Caco-2 (cell line): ENCODE measurements at places on chromosomes 1 and 21. TPM values are rescaled to one million over a fixed set of nuclear protein-coding genes. Genes with fewer than 3 reads are reported as not detected.

COL11A1 gene
- not detected in 2 replicates for total RNA-seq

ADGRL4 gene
- total RNA-seq = not detected in 2 replicates

RGS2 gene
- total RNA-seq = 5.1 and 5.9 TPM in 2 replicates

SPRR2B gene
- total RNA-seq = not detected in 2 replicates

FCGR3B gene
- not detected in 2 replicates for total RNA-seq

HSD3B2 gene
- not detected in 2 replicates for total RNA-seq

PRAMEF26 gene
- not detected in 2 replicates for total RNA-seq

LMOD1 gene
- 0.11 TPM in 1 of 2 replicates, not detected in the other for total RNA-seq

ITSN1 gene
- total RNA-seq = 88.5 and 98.4 TPM in 2 replicates

OR10Z1 gene
- total RNA-seq = not detected in 2 replicates

IL20 gene
- not detected in 2 replicates for total RNA-seq

NBPF6 gene
- 0.57 and 0.84 TPM in 2 replicates for total RNA-seq

GRCh38 chr1:188043536-188044245 lies 1214.9 kb downstream of the PLA2G4A start:
- DNase-seq = no peak
- H3K4me3 ChIP-seq = no peak overlapping the region
- H3K27ac ChIP-seq = no peak overlapping the region
- no peaks in the 10 kb centered on the region for H3K4me1 ChIP-seq
- H3K27me3 ChIP-seq = no peaks in the 10 kb centered on the region
- H3K36me3 ChIP-seq = no peaks in the 10 kb centered on the region

DNA sequence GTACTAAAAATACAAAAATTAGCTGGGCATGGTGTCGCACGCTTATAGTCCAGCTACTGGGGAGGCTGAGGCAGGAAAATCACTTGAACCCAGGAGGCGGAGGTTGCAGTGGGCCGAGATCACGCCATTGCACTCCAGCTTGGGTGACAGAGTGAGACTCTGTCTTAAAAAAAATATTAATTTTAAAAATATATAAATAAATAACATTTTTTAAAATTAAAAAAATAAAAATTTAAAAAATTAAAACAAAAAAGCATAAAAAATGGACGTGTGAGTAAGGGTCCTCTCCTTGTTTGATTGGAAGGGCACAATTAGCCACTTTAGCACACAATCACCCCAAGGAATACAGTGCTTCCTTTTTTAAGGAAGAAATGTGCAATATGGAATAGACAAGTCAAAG lies 18.6 kb downstream of the EBNA1BP2 start:
- no peaks in the 10 kb centered on the region for H3K4me1 ChIP-seq
- no peak overlapping the region for H3K27ac ChIP-seq
- H3K4me3 ChIP-seq = no peak overlapping the region
- no peaks in the 10 kb centered on the region for H3K36me3 ChIP-seq
- DNase-seq = no peak

GRCh38 chr1:43653339-43653738 lies 3.4 kb downstream of the KDM4A start:
- no peak for DNase-seq
- peaks cover 5% of the 10 kb centered on the region for H3K36me3 ChIP-seq
- H3K4me3 ChIP-seq = no peak overlapping the region
- no peak overlapping the region for H3K27ac ChIP-seq
- H3K4me1 ChIP-seq = no peaks in the 10 kb centered on the region

DNA sequence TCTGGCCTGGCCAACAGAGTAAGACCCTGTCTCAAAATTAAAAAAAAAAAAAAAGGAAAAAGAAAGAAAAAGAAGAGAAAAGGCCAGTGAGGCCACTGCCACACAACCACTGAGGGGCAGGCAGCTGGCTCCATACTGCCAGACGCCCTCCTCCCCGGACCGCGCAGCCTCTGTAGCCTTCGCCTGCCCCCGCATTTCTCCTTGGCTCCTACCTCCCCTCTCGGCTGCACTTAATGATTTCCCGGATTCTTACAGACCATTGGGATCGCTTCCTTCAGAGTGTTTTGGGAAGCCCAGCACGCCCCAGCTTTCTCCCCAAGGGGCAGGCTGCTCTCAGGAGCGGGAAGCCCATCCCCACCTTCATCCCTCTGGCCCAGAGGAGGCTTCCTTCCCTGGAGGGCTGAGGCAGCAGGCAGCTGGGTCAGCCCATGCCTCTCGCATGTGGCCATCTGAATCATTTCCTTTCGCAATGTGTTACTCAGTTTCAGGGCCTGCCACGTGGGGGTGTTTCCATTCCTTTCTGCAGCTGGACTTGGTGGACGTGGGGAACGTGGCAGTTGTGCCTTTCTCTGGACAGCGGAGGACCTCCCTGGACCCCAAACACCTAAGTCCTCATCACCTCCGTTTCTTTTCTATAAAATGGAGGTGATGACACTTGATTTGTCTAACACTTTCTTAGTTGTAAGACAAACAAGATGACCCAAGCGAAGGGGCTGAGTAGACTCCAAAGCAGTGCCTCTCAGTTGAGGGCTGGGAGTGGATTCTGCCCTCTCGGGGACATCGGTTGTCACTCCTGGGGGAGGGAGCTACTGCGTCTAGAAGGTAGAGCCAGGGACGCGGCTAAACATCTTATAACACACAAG lies 2.3 kb downstream of the SLC2A5 start:
- DNase-seq = no peak
- H3K4me3 ChIP-seq = no peak overlapping the region
- no peak overlapping the region for H3K27ac ChIP-seq
- 0 out of 2 replicates have a peak, but pooled peaks cover 4% of the 10 kb centered on the region for H3K4me1 ChIP-seq

DNA sequence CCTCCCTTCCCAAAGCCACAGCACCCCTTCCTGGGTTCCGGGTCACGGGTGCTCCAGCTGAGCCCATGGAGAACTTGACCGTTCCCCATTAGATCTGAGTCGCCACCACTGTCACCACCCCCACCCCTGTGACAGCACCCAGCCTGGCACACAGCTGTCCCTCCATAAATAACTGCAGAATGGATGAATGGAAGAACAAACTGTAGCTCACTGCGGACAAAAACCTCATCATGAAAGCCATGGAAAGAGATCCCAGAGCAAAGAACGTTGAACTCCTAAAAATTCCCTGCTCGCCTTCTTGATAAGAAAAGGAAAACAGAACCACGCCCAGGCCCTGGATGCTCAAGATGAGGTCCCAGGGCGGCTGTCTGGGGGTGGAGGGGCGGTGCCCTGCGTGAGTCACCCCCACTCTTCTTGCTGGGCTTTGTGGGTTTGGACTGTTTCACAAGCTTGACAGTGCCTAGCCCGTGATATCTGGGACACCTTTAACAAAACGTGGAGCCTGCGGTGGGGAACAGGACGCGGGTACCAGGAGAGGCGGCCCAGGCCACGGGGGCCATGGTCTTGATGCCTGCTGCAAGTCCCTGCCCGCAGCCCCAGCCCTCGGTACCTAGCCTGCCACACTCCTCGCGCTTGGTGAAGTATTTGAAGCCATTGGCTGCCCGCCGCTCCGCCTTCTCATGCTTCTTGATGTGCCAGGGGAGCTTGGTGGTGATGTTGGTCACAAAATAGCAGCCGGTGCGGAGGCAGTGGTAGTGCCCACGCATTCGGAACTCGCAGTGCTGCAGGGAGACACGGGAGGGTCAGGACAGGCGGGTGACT lies 151.9 kb downstream of the CASZ1 start:
- no peaks in the 10 kb centered on the region for H3K4me1 ChIP-seq
- no peak overlapping the region for H3K27ac ChIP-seq
- no peaks in the 10 kb centered on the region for H3K27me3 ChIP-seq
- no peak for DNase-seq
- H3K4me3 ChIP-seq = no peak overlapping the region
- H3K36me3 ChIP-seq = no peaks in the 10 kb centered on the region

GRCh38 chr1:160657250-160657781 lies 10.5 kb upstream of the SLAMF1 start:
- no peaks in the 10 kb centered on the region for H3K36me3 ChIP-seq
- no peak overlapping the region for H3K4me3 ChIP-seq
- peaks cover 44% of the 10 kb centered on the region for H3K4me1 ChIP-seq
- no peak overlapping the region for H3K27ac ChIP-seq
- no peaks in the 10 kb centered on the region for H3K27me3 ChIP-seq

GRCh38 chr1:227897704-227898438 lies 49.9 kb downstream of the WNT9A start:
- H3K4me3 ChIP-seq = no peak overlapping the region
- no peaks in the 10 kb centered on the region for H3K36me3 ChIP-seq
- no peak overlapping the region for H3K27ac ChIP-seq
- DNase-seq = no peak
- H3K4me1 ChIP-seq = peaks cover 31% of the 10 kb centered on the region

- DNase-seq = no peak
- H3K4me3 ChIP-seq = no peak overlapping the region
- H3K4me1 ChIP-seq = no peaks in the 10 kb centered on the region
- H3K27ac ChIP-seq = no peak overlapping the region
- no peaks in the 10 kb centered on the region for H3K27me3 ChIP-seq
- H3K36me3 ChIP-seq = no peaks in the 10 kb centered on the region; the same call in 1 of the 2 replicates
Observed at GRCh38 chr1:35509558-35509957, 47.6 kb downstream of the KIAA0319L start.

DNA sequence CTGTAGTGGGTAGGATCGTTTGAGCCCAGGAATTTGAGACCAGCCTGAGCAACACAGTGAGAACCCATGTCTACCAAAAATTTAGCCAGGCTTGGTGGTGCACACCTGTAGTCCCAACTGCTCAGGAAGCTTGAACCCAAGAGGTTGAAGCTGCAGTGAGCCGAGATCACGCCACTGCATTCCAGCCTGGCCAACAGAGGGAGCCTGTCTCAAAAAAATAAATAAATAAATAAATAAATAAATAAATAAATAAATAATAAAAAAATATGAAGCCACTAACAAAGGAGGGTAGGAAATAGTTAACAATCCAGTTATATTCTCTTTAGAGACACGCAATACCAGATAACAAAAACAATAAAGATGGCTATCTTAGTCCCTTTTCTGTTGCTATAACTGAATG lies 11.9 kb upstream of the CBR3 start:
- H3K27ac ChIP-seq = no peak overlapping the region
- no peaks in the 10 kb centered on the region for H3K27me3 ChIP-seq
- no peaks in the 10 kb centered on the region for H3K4me1 ChIP-seq
- no peaks in the 10 kb centered on the region for H3K36me3 ChIP-seq
- no peak overlapping the region for H3K4me3 ChIP-seq

- DNase-seq = no peak
- no peak overlapping the region for H3K27ac ChIP-seq
- no peaks in the 10 kb centered on the region for H3K36me3 ChIP-seq
- no peaks in the 10 kb centered on the region for H3K27me3 ChIP-seq
- no peaks in the 10 kb centered on the region for H3K4me1 ChIP-seq
Observed at GRCh38 chr1:71464016-71464415, 383.2 kb upstream of the ZRANB2 start.

DNA sequence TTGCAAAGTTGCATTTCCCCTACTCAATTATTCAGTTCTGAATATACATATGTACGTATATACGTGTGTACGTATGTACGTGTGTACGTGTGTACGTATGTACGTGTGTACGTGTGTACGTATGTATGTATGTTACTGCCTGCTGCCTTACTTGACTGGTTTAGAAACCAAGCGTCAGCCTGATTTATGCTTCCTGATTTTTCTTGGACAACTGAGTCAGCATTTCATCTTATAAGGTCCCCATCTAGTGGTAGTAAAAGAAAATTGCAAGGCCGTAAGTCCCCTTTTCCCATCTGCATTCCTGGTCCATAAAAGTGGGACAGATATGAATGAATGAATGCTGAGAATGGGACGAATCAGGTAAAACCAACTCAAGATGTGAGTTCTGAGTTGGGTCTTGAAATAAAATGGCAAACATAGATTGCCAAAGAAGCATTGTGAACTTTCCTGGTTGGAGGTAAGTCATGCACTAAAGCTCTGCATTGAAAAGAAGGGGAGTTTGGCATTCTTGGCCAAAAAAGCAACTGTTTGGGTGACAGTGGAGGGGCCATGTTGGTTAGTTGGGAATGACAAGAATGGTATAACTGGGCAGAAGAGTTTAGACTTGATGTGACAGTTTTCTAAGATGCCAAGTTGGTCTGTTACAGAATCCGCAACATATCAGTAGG lies 76.4 kb upstream of the DNAH14 start:
- no peak overlapping the region for H3K27ac ChIP-seq
- no peak overlapping the region for H3K4me3 ChIP-seq
- no peaks in the 10 kb centered on the region for H3K36me3 ChIP-seq
- no peaks in the 10 kb centered on the region for H3K27me3 ChIP-seq
- no peak for DNase-seq

- H3K4me1 ChIP-seq = peaks cover 6% of the 10 kb centered on the region; the same call in 1 of the 2 replicates
- H3K27me3 ChIP-seq = no peaks in the 10 kb centered on the region
- DNase-seq = no peak
Observed at GRCh38 chr1:167605576-167605975, 24.5 kb upstream of the RCSD1 start.

DNA sequence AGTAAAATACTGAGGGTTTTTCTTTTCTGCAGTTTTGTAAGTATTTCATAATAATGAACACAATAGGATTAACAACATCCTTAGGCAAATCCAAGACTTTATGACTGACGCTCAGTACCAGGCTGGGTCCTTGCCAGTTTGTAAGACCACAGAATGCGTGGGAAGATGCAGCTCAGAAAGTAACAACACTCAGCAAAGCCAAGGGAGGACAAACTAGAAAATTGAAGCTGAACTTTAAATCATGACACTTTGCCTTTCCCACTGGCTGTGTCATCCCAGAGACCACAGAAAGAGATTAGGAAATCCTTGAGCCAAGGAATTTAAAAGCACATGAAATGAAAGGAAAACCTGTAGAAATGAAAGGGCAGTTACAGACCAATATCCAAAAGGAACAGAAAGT lies 426.3 kb upstream of the CHRM3 start:
- no peaks in the 10 kb centered on the region for H3K4me1 ChIP-seq
- H3K27ac ChIP-seq = no peak overlapping the region
- no peak overlapping the region for H3K4me3 ChIP-seq
- no peaks in the 10 kb centered on the region for H3K27me3 ChIP-seq
- no peaks in the 10 kb centered on the region for H3K36me3 ChIP-seq
- no peak for DNase-seq

- H3K4me3 ChIP-seq = no peak overlapping the region
- no peaks in the 10 kb centered on the region for H3K27me3 ChIP-seq
- DNase-seq = no peak
- H3K36me3 ChIP-seq = no peaks in the 10 kb centered on the region
- H3K4me1 ChIP-seq = no peaks in the 10 kb centered on the region
Observed at GRCh38 chr1:172276120-172276818, 144.2 kb upstream of the C1orf105 start.

GRCh38 chr1:164296172-164296571 lies 262.8 kb upstream of the PBX1 start:
- no peaks in the 10 kb centered on the region for H3K27me3 ChIP-seq
- no peaks in the 10 kb centered on the region for H3K4me1 ChIP-seq
- no peaks in the 10 kb centered on the region for H3K36me3 ChIP-seq
- H3K4me3 ChIP-seq = no peak overlapping the region

DNA sequence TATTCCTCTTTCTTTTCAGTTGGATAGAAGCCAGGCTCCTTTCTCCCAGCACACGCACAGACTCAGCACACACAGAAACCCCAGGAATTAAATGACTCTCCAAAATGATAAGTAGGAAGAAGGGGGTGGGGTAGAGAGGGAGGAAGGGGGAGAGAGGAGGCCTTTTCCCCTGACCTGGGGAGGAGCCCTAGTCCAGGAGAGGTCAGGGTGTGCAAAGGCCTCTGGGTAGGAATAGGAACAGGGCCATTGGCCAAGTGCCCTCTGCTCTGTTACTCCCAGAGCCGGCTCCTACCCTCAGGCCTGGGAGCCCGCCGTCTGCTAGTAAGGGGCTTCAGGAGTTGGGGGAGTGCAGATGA lies 35.6 kb upstream of the PUM1 start:
- no peak overlapping the region for H3K4me3 ChIP-seq
- H3K27me3 ChIP-seq = no peaks in the 10 kb centered on the region
- DNase-seq = no peak
- H3K4me1 ChIP-seq = peaks cover 7% of the 10 kb centered on the region
- H3K27ac ChIP-seq = no peak overlapping the region

GRCh38 chr21:35220301-35220700 lies 171.2 kb upstream of the RUNX1 start:
- H3K4me3 ChIP-seq = no peak overlapping the region
- no peaks in the 10 kb centered on the region for H3K36me3 ChIP-seq
- DNase-seq = no peak
- no peaks in the 10 kb centered on the region for H3K27me3 ChIP-seq
- H3K4me1 ChIP-seq = peaks cover 21% of the 10 kb centered on the region
